Activated gamma-delta T cell treated with Interleukin-2 at 50 U/mL for 16 hours (primary cell): ENCODE measurements at places on chromosomes 11 and 22.

DNA sequence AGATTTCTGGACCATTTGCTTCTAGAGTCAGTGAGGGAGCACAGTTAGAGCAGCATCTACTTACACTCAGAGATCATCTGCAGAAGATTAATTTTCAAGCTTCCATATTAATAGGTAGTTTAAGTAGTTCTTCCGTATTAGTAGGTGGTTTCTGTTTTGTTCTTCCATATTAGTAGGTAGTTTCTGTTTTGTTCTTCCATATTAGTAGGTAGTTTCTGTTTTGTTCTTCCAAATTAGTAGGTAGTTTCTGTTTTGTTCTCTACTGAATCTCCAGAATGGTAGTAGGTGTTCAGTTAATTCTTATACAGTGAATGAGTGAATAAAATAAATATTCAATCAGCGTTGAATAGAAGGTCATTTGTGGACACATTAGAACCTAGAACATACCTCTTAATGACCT is 175.7 kb downstream of the TMEM135 start:
- DNase-seq = no peak

GRCh38 chr22:17633217-17633997 is 4.9 kb upstream of the ATP6V1E1 start:
- DNase-seq = no peak

GRCh38 chr11:122513328-122513727 is 142.2 kb upstream of the UBASH3B start:
- no peak for DNase-seq

GRCh38 chr22:20912494-20912893 is 4.7 kb upstream of the CRKL start:
- no peak for DNase-seq

DNA sequence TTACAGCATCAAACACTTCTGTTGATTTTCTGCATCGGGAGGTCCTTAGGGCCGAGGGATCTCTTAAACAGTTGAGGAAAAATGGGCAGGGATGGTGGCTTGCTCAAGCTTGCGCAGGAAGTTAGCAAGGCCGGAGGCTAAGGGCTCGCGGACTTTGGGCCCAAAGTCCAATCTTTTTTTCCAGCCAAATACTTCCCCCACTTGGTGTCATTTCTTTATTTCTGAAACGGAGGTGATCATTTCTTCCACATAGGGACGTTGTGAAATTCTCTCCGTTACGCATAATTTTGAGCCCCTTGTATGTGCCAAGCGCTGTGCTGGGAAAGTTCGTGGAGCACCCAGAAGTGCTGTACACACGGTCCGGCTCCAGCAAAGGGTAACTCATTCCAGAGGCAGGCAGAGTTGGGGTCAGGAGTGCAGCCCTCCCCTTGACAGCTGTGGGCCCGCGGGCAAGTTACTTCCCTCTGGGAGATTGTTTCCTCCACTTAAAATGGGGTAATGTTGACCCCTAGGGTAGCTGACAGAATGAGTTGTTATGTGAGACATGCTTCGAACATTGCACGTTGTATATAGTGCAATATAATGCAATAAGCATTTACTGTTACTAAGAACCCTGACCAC is 809 bp downstream of the MIEF1 start:
- no peak for DNase-seq

- no peak for DNase-seq
Measured at GRCh38 chr11:28834877-28835276, 726.7 kb downstream of the METTL15 start.

DNA sequence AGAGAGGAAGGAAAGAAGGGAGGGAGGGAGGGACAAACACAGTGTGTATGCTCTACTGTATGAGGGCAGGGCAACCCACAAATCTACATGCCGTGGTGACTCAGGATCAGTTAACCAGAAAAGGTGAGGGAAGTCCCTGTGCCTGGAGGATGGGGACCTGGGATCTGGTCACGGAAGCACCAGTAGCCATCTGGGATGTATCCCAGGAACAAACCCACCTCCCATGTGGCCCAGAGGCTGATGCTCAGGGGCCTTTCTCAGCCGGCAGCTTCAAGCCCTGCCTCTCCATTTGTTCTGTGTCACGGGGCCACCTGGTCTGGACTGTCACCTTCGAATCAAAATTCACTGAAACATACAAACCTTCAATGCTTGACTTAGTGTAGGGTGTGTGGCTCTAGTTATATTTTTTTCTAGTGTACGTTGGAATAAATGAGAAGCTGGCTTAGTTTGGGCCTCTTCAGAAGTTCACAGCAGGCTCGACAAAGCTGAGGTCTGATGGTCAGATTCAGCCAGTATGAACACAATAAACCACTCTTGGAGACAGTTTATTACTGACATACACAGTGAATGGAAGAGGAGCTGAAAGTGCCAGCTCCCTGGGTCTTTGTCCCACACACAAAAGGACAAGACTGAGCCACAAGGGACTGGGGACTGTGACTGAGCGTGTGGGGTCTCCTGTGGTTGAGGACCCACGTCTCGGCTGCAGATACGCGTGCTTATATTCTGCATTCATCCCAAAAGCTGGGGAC is 23.5 kb upstream of the RTL6 start:
- DNase-seq = no peak

- DNase-seq = no peak
Measured at GRCh38 chr11:11971906-11972547, 36.4 kb downstream of the DKK3 start.

GRCh38 chr11:680476-680875 is 14.5 kb downstream of the DEAF1 start:
- no peak for DNase-seq

- DNase-seq = no peak
Measured at GRCh38 chr11:82012276-82012675, 721.4 kb downstream of the FAM181B start.

DNA sequence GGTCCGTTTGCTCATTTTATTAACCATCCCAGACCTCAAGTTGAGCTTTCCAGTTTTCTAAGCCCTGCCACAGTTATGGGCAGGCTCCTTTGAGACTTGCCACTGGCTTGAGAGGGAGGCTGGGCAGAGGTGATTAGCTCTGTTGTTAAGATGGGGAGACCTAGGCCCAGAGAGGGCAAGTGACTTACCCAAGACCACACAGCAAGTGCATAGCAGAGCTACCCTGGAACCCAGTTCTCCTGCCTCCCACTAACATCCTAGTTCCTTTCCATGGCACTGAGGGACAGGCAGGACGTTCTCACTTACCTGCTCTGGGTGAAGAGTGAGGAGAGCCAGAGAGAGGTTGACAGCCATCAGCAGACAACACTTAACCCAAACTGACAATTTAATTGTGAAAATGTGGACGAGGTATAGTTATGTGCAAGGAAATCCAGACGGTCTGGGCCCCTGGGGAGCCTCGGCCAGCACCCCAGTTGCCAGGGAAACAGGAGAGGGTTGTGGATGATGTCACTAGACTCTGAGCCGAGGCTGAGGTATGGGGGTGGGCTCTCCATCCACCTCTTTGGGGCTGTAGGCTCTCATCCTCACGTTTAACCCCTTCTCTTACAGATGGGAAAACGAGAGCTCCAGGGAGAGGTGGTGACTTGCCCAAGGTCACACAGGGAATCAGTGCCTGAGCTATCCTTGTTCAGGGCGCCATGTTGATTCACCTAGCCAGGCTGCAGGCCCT is 12.3 kb upstream of the WNT11 start:
- DNase-seq = no peak

DNA sequence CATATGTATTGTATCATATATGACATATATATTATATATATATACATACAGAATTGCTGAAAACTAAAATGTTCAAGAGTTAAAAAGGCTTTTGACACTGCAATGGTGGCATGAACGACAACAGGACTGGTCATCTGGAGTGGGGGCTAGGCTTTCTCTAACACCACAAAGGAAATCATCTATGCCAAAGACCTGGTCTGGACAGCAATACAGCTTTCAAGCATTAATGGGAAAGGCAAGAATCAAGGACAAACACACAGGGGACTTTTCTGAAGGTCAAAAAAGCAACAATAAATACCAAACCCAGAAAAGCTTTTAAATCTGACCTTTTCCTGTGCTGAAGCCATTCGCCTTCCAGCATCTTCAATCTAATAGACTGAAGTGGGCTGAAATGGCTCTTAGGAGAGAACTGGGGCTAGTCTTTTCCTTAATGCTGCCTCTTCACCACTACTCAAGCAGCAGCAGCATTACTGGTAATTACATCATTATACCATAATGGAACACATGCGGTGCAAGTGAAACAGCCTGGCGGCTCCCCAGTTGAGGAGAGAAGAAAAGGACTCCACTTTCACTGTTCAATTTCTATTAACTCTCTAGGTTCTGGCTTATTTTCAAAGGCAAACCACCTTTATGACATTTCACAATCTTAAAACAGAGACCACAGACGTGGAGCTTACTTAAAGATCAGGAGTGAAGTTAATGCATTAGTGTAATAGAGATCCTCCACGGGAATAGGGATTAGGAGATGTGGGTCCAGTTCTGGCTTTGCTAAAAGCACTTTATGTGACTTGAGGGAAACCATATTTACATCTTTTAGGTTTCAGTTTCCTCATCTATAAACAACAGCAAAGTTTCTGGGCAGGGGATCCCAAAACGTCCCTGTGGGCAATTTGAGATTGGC is 63.0 kb downstream of the GAB2 start:
- no peak for DNase-seq

DNA sequence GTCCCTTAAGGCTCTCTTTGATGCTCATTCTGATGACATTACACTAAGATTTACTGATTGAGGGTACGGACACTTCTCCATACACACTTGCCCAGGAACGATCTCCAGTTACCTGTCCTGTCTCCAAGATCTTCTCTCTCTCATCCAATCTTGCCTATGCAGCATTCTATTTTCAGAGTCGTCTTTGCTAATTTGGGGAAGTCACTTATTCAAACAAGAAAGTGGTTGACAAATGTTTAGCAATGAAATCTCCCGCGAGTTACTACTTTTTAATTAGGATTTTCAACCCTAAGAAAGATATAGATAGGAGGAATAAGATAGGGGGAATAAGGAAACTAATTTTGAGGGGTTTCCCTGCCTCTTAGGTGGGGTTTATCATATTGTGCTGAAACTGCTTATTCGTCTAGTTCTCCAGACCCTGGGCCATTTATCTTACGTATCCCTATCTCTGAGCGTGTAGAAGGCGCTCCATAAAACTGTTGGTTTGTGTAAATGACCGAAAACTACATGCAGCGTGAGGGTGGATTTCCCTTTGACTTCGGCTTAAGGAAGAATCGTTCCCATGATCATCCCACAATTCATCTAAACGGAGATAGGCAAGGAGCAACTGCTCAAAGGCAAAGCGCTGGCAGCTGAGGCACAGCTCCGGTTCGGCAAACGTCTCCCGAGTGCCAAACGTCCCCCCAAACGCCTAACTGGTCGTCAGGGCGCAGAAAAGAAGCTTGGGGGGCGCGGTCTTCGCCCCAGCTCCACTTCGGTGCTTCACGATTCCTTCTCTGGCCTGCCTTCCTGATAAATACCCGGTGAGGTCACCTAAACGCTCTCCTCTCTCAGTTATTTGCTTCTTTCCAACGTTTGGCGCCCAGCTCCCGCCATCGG is 804 bp downstream of the APIP start:
- DNase-seq = no peak

GRCh38 chr11:66081505-66081904 is 11.4 kb downstream of the PACS1 start:
- DNase-seq = peak; percentile 78

GRCh38 chr11:2169005-2169378 is 2.6 kb downstream of the TH start:
- no peak for DNase-seq

- DNase-seq = no peak
Measured at GRCh38 chr11:77959434-77959833, 35.0 kb downstream of the INTS4 start.

DNA sequence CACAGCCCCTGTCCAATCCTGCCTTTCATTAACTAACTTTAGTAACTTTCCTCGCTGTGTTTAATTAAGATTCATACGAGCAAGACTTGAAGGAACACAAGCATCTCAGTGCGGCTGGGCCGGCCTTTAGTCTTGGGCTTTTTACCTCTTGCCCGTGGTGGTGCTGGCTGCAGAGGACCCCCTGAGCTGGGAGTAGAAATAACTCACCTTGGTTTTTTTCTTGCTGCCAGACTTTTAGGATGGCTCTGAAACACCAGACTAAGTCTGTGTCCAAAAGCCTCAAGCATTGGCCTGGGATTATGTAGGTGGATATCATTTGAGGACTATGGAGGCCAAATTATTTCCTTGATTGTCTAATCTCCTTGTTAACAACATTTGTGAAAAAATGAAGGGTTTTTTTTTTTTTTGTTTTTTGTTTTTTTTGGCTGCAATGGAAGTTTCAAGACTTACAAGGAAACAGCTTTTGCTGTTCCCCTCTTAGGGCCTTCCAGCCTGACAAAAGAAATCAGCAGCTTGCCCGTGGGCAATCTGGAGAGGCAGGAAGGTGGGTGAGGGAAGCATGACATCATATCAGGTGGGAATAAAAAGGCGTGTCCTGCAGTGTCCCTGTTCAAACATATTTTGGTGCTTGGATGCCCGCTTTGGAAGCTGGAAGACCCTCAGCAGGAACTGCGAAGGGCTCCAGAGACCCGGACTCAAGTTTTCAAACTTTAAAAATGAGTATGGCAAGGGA is 44.0 kb downstream of the SMIM38 start:
- DNase-seq = no peak

GRCh38 chr11:130645164-130645842 is 196.9 kb downstream of the ADAMTS15 start:
- no peak for DNase-seq

GRCh38 chr11:111465400-111465799 is 46.8 kb downstream of the BTG4 start:
- no peak for DNase-seq

- no peak for DNase-seq
Measured at GRCh38 chr11:46827995-46828394, 18.1 kb downstream of the CKAP5 start.

GRCh38 chr22:39960791-39961746 is 872 bp downstream of the TMA7B start:
- peak; percentile 71 for DNase-seq

DNA sequence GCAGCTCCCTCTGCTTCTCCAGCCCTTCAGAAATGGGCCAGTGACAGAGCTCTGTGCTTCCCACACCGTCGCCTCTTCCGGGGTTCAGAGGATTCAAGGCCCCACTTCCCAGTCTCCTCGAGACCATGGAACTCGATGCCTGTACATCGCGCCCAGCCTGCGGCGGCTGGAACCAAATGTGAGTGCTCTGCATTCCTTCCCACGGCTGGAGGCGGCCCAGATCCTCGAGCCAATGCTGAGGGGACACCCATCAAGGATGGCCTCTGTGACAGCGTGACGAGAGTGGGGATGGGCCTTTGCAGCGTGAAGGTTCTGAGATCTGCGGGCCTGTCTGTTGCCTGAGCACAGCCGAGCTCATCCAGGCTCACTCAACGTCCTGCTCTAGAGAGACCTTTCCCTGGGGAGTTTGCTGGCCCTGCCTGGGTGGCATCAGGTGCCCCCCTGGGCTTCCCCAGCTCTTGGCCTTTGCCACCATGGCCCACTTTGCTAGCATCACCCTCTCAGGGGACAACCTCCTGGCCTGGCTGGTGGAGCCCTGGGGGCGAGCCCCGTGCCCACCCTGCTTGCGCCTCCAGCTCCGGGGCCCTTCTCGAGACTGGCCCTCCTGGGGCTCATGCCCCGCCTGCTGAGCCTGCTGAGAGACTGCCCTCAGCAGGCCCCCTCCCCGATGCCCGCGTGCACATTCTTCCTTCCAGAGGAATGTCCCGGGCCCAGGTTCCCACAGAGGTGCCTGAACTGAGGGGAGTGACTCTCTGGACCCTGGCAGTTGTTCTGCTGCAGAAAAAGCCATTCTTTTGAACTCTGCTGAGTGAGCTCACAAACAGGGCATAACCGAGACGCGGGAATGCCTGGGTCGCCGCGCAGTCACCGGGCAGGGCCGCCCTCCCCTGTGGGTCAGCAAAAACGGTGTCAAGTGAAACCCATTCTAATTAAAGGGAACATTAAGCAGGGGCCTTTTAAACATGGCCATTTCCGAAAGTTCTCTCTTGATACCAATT is 7.3 kb upstream of the MYEOV start:
- DNase-seq = no peak

- DNase-seq = no peak
Measured at GRCh38 chr22:31615491-31615860, 46.5 kb downstream of the PISD start.
